ENCODE measurements at places on chromosomes 1 and 21.

- no peak for DNase-seq
Measured at GRCh38 chr21:34143685-34144182, 70.4 kb downstream of the MRPS6 start.

DNA sequence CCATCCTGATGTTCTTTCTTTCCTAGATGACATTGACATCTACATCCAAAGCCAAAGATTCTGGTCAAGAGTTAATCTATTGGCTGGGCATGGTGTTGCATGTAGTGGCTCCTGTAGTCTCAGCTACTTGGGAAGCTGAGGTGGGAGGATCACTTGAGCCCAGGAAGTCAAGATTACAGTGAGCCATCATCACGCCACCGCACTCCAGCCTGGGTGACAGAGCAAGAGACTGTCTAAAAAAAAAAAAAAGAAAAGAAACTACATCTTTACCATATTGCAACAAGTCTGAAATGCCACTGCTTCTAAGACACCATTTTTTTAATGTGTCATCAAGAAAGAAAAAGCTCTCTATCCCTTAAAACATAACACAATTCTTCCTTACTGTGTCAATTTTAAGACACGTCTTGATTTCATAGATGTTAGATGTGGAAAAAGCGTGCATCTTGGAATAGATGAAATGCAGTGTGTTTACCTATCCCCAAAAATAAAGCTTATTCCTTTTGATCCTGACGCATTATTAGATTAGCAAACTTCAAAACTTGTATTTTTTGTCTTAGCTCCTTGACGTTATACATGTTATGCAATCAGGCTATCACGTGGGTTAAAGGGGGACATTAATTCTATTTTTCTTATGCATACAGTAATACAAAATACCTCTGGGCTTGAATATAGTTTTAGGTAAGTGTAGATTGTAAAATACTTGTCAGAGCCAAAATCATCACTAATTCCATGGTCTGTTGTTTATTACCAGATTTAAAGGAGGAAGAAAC lies 46.3 kb downstream of the ELAPOR1 start:
- DNase-seq = no peak

DNA sequence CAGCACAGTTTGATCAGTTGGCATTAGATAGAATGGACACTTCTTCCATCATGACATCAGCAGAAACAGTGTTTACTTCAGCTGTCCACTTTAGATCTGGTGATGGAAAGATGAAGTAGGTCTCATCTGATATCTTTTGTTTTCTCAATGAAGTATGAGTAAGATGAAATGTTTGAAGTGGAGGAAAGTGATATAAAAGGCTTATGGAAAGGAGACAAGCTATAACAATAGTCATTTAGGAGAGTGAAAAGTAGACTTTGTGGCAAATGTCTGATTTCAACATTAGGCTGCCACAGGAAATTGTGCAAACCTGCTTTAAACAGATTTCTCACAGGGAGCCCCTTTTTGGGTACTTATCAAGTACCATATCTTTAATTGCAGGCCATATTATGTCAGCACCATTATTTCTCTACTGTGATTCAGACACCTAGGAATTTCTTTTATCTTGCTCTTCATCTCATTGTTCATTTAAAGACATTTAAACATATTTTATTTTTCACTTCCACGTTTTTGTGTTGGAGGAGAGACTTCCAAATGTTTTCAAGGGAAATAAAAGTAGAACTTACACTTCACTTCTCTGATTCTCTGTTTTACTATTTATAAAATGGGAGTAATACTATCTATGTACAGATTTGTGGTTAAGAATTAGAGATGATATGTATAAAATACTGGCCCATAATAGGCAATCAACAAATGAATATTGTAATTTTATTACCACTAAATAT lies 18.1 kb downstream of the PDC start:
- DNase-seq = no peak

DNA sequence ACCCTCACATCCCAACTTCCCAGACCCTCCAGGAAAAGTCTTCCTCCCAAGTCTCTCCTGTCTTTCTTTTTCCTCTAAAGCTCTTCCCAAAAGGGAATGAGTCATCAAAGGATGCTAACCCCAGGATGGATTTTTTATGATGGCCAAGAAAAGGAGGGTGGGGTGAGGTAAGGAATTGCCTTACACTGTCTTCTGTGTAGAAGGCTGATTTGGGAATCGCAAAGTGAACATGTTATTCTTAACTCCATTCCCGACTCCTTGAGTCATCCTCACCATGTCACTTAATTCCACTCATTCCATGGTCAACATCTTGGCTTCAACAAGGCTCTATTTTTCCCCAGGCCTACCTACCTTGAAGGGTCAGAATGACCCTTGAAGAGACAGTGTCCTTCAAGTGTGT lies 44.0 kb downstream of the TBX15 start:
- no peak for DNase-seq

DNA sequence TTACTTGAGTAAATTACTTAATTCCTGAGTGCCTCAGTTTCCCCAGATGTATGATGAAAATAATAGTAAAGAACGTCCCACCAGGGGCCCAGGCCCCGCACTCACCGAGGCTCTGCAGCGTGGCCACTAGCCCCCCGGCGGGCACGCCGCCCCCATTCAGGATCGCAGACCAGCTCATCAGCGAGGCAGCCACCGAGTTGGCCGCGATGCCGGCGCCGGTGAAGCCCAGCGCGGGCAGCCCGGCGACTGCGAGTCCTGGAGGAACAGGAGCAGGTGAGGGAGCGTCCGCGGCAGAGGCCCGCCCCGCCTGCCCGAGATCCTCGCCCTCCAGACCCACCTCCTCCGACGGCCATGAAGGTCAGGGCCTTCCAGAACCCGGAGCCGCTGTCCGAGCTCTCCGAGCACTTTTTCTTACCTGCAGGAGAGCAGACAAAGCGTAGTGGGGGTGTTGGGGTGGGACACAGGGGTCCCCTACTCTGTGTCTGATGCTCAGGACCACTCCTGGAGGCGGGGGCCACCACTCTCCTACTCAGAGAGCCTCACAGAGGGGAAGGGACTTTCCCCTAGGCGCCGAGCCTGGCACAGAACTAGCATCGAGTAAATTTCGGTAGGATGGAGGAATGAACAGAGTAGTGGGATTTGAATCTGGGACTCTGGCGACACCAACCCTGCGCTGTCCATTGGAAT lies 3.7 kb downstream of the IFI6 start:
- no peak for DNase-seq

DNA sequence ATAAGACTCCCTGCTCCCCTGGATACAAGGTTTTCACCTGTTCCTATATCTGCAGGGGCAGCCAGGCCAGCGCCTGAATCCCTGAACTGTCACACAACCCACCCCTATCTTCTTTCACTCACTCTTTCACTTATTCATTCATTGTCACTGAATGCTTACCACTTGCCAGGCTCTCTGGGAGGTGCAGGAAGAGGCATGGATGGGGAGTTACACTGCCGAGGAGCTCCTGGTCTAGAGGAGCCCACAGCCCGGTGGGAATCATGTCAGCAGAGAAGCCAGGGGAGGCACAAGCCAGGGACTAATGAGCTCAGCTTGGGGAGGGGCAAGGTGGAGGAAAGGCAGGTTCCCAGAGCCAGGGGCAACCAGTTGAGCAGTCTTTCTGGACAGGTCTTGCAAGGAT lies 155.8 kb downstream of the TRABD2B start:
- no peak for DNase-seq
